ENCODE measurements at places on chromosomes 4 and X.

GRCh38 chrX:100911731-100912130 is 17.0 kb downstream of the XKRX start:
- H3K27me3 ChIP-seq = no peaks in the 10 kb centered on the region
- no peak overlapping the region for H3K4me3 ChIP-seq
- H3K27ac ChIP-seq = no peak overlapping the region
- H3K4me1 ChIP-seq = no peaks in the 10 kb centered on the region

- no peak overlapping the region for H3K27ac ChIP-seq
- H3K36me3 ChIP-seq = no peaks in the 10 kb centered on the region
- H3K27me3 ChIP-seq = no peaks in the 10 kb centered on the region
- DNase-seq = no peak
- H3K4me1 ChIP-seq = no peaks in the 10 kb centered on the region
- no peak overlapping the region for H3K4me3 ChIP-seq
These were observed 305.9 kb downstream of the ADGRL3 start for GRCh38 chr4:61505773-61506685.

- H3K4me1 ChIP-seq = no peaks in the 10 kb centered on the region
- no peaks in the 10 kb centered on the region for H3K27me3 ChIP-seq
- H3K4me3 ChIP-seq = no peak overlapping the region
- no peak for DNase-seq
- no peak overlapping the region for H3K27ac ChIP-seq
These were observed 37.3 kb downstream of the RRAGB start for GRCh38 chrX:55754861-55755294.

- H3K36me3 ChIP-seq = no peaks in the 10 kb centered on the region
- no peak for DNase-seq
- no peaks in the 10 kb centered on the region for H3K27me3 ChIP-seq
- no peak overlapping the region for H3K4me3 ChIP-seq
- no peak overlapping the region for H3K27ac ChIP-seq
- peaks cover 4% of the 10 kb centered on the region for H3K4me1 ChIP-seq
These were observed 103.3 kb upstream of the SLC4A4 start for GRCh38 chr4:71235311-71236201.

GRCh38 chr4:25448379-25449109 is 71.5 kb downstream of the ANAPC4 start:
- no peaks in the 10 kb centered on the region for H3K27me3 ChIP-seq
- no peak overlapping the region for H3K4me3 ChIP-seq
- no peaks in the 10 kb centered on the region for H3K36me3 ChIP-seq
- DNase-seq = no peak

DNA sequence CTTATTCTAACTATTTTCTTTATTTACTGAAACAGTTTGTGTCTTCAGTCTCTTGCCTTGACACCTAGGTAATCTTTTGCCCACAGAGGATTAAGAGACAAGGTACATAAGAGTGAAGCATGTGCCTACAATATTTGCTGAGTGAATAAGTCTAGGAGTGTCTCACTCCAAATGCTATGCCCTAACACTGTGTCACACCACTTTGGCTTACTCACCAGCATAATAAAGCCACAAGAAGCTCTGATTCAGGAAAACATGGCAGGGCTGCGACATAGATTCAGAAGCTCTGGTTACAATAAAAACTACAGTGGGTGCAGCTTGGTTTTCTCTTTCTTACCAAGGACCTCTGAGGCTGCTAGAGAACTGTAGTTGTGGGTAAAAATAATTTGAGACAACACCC is 127.1 kb downstream of the RBM46 start:
- no peak overlapping the region for H3K4me3 ChIP-seq
- H3K4me1 ChIP-seq = peaks cover 3% of the 10 kb centered on the region

DNA sequence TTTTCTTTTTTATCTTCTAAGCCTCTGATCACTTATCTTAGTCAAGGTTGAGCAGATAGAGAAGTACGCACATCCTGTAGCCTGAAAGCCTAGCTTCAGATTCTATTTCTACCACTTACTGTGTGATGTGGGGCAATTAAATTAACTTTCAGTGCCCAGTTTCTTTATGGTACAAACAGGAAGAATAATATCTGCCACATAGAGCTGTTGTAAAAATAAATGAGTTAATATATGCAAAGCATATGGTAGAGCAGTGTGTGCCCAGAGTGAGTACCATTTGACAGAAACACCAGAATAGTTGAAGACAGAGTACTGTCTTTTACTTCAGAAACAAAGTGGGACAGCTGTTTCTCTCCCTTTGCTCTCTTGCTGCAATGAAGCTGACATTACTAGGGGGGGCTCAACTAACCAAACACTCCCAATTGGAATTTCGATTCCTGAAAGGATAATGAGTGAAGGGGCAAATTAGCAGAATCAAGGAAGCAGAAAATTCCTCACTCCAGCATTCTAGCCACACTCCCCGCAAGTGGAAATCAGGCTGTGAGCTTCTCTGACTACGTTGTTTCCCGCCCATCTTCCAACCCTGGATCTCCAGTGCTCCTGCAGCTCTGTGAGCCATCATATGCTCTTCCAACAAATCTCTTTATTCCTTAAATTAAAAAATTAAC is 80.4 kb downstream of the MAPK10 start:
- no peaks in the 10 kb centered on the region for H3K27me3 ChIP-seq
- no peak overlapping the region for H3K27ac ChIP-seq
- H3K4me3 ChIP-seq = no peak overlapping the region
- H3K4me1 ChIP-seq = no peaks in the 10 kb centered on the region
- no peak for DNase-seq

- no peak overlapping the region for H3K27ac ChIP-seq
- no peak overlapping the region for H3K4me3 ChIP-seq
- H3K27me3 ChIP-seq = no peaks in the 10 kb centered on the region
- no peaks in the 10 kb centered on the region for H3K4me1 ChIP-seq
- no peaks in the 10 kb centered on the region for H3K36me3 ChIP-seq
These were observed 480.1 kb upstream of the FTHL17 start for GRCh38 chrX:31551913-31552312.

GRCh38 chr4:145299380-145300076 is 119.1 kb upstream of the OTUD4 start:
- H3K4me1 ChIP-seq = no peaks in the 10 kb centered on the region
- DNase-seq = no peak
- no peak overlapping the region for H3K4me3 ChIP-seq
- H3K36me3 ChIP-seq = no peaks in the 10 kb centered on the region
- no peaks in the 10 kb centered on the region for H3K27me3 ChIP-seq

DNA sequence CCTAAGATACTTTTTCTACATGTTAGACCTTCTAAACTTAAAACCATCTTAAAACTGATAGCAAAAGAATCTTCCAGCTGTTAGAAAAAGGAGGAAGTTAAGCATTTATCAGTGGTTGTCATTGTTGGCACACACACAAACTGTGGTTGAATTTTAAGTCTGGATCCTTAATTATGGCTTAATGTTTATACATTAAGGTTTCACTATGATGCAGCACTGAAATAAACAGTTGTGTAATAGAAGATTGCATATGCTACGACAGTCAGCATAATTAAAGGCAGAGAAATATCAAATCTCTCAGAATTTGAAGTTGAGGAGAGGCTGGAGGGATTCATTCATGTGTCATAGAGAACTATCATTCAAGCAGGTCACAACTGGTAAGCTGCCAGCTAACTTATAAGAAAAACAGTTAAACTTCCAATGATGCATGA is 32.3 kb downstream of the ADGRA3 start:
- DNase-seq = no peak
- H3K27ac ChIP-seq = no peak overlapping the region
- H3K4me1 ChIP-seq = peaks cover 8% of the 10 kb centered on the region
- H3K4me3 ChIP-seq = no peak overlapping the region
- no peaks in the 10 kb centered on the region for H3K36me3 ChIP-seq

GRCh38 chr4:15368856-15369255 is 59.0 kb upstream of the C1QTNF7 start:
- no peaks in the 10 kb centered on the region for H3K36me3 ChIP-seq
- H3K4me1 ChIP-seq = no peaks in the 10 kb centered on the region
- no peak for DNase-seq
- H3K27me3 ChIP-seq = no peaks in the 10 kb centered on the region

GRCh38 chrX:129718676-129719075 is 20.1 kb upstream of the XPNPEP2 start:
- H3K36me3 ChIP-seq = no peaks in the 10 kb centered on the region
- no peak for DNase-seq
- H3K4me3 ChIP-seq = no peak overlapping the region
- no peak overlapping the region for H3K27ac ChIP-seq
- peaks cover 8% of the 10 kb centered on the region for H3K4me1 ChIP-seq
- H3K27me3 ChIP-seq = no peaks in the 10 kb centered on the region

DNA sequence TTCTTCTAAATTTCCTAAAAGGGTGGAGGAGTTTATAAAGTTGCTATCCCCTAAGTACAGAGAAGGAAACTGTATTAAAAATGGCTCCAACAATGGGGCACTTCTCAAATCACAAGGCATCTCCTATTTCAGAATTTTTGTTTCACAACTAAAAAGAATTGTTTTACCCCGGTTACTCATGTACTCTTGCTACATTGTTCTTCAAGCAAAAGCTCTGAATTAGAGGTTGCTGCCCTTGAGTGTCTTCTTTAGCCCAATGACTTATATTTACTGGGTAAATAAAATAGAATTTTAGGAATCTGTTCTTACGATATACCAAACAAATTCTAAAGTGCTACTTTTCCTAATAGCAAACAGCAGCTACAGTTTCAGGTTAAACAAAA is 67.5 kb downstream of the PPEF2 start:
- no peaks in the 10 kb centered on the region for H3K27me3 ChIP-seq
- H3K27ac ChIP-seq = no peak overlapping the region
- DNase-seq = no peak
- no peaks in the 10 kb centered on the region for H3K36me3 ChIP-seq
- no peaks in the 10 kb centered on the region for H3K4me1 ChIP-seq

- no peak overlapping the region for H3K27ac ChIP-seq
- H3K4me1 ChIP-seq = no peaks in the 10 kb centered on the region
- no peak overlapping the region for H3K4me3 ChIP-seq
- no peaks in the 10 kb centered on the region for H3K27me3 ChIP-seq
- H3K36me3 ChIP-seq = no peaks in the 10 kb centered on the region
- no peak for DNase-seq
These were observed 120.0 kb upstream of the GRIA3 start for GRCh38 chrX:123064053-123064452.

GRCh38 chr4:168866635-168867034 is 143.4 kb downstream of the CBR4 start:
- H3K27ac ChIP-seq = no peak overlapping the region
- no peaks in the 10 kb centered on the region for H3K27me3 ChIP-seq
- H3K4me1 ChIP-seq = no peaks in the 10 kb centered on the region
- no peak overlapping the region for H3K4me3 ChIP-seq
- H3K36me3 ChIP-seq = no peaks in the 10 kb centered on the region
- DNase-seq = no peak

- no peaks in the 10 kb centered on the region for H3K27me3 ChIP-seq
- peak; percentile 95 for DNase-seq
- peak within 1 kb of the TSS; percentile 75 for H3K27ac ChIP-seq
- H3K36me3 ChIP-seq = no peaks in the 10 kb centered on the region
- H3K4me1 ChIP-seq = no peaks in the 10 kb centered on the region
These were observed at the start of gene PI4K2B for GRCh38 chr4:25233737-25234389. Gene PI4K2B, plus strand, starts transcription at chr4:25234033. Its CDS starts 131 bp downstream, at chr4:25234164.

DNA sequence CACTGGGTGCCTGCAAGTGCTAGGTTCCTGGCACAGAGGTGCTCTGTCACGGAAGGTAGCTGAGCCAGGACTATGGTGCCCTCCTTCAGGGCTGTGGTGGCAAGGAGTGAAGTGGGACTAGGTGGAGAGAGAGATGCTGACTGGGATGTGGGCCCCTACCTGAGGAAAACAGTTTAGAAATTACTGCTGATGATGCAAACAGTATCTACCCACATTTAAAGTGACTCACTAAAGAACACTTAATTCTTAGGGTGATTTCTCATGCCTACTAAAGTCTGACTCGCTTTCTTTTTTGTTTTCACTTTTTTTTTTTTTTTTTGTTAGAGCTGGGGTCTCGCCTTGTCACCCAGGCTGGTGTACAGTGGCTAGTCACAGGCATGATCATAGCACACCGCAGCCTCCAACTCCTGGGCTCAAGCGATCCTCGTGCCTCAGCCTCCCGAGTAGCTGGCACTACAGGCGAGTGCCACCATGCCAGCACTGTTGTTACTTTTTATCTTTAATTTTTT is 3.1 kb downstream of the ZNF185 start:
- H3K4me3 ChIP-seq = no peak overlapping the region
- no peak overlapping the region for H3K27ac ChIP-seq
- no peak for DNase-seq
- H3K27me3 ChIP-seq = no peaks in the 10 kb centered on the region
- H3K36me3 ChIP-seq = no peaks in the 10 kb centered on the region

- no peak for DNase-seq
- H3K4me1 ChIP-seq = no peaks in the 10 kb centered on the region
- no peak overlapping the region for H3K4me3 ChIP-seq
- no peak overlapping the region for H3K27ac ChIP-seq
These were observed 132.8 kb downstream of the DTHD1 start for GRCh38 chr4:36414248-36414647.

DNA sequence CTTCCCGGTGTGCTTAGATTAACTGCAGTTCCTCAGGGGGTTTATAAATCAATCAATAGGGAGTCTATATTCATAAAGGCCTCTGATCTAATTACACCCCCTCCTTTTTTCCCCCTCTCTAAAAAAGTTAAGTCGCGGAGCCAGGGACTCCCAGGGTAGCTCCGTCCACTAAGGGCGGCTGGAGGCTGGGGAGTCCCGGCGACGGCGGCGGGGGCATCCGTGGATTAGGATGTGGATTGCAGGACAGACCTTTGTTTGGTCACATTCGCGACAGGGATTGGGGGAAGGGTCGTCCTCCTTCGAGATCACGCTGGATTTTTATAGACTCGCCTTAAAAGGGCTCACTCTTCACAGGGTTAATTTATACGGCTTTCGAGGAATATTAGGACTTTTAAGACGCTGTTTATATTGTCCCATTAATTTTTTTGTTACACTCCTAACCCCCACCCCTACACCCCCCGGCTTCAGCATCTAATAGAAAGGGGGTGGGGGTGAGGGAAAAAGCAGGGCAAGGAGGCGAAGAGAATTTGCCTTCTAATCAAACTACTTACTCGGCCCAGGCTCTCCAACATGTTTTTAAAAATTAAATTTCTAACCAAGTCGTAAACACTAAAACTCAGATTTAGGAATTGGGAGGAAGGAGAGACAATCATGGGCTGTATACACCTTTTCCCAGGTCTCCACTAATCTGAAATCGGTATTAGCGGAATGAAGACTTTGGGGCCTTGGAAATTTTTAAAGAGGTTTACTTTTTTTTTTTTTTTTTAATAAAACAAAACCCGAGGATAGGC is 8.5 kb downstream of the PITX2 start:
- H3K4me3 ChIP-seq = no peak overlapping the region
- DNase-seq = no peak
- no peak overlapping the region for H3K27ac ChIP-seq
- peaks cover 12% of the 10 kb centered on the region for H3K4me1 ChIP-seq
- no peaks in the 10 kb centered on the region for H3K36me3 ChIP-seq
- peaks cover 100% of the 10 kb centered on the region for H3K27me3 ChIP-seq

GRCh38 chr4:26993539-26993938 is 132.9 kb downstream of the STIM2 start:
- H3K27ac ChIP-seq = no peak overlapping the region
- DNase-seq = no peak
- no peak overlapping the region for H3K4me3 ChIP-seq

DNA sequence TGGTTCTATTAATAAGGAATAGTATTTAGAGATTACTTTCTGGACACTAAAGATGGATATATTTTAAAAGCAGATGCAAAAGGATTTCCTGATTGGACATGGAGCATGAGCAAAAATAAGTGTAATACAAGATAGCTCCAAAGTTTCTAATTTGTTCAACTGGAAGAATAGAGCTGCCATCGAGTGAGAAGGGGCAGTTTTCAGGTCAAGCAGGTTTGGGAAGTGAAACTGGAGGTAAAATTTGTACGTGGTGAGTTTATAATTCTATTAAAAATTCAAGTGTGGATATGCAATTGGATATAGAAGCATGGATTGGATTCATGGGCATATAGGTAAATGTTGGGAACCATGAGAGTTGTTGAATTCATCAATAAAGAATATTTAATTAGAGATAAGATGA is 31.8 kb downstream of the PRDM8 start:
- H3K27me3 ChIP-seq = no peaks in the 10 kb centered on the region
- H3K27ac ChIP-seq = no peak overlapping the region
- H3K4me1 ChIP-seq = no peaks in the 10 kb centered on the region
- no peak for DNase-seq
- no peak overlapping the region for H3K4me3 ChIP-seq
- no peaks in the 10 kb centered on the region for H3K36me3 ChIP-seq
